ENCODE measurements at places on chromosomes 12 and 14.

- DNase-seq, result no peak
These were observed 45.8 kb downstream of the GNS start for GRCh38 chr12:64713376-64713775.

DNA sequence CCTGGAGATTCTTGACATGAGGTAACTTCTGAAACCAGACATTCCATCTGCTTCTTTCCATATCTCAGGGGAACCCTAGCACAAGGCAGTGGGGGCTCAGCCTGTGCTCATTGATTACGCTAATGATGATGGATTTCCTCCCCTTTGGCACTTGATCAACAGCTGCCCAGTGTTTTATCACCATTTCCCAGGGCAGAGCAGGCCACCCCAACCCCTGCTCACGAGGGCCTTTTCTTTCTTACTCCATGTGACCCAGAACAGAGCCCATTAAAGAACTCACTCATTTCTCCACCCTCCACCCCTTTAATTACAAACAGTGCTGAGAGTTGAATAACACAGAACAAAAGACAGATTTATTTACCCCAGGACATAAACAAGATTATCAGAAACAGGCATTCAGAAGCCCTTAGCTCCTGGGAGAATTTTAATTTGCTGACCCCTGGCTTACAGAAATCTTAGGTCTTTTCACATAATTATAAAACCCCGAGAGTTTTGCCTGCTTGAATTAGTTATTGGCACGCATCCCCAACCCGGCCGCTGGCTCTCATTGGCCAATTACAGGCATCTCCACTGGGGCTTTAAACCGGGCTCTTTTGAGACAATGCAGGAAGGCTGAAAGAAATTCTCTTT is 32.0 kb upstream of the CCDC60 start:
- no peak for DNase-seq

DNA sequence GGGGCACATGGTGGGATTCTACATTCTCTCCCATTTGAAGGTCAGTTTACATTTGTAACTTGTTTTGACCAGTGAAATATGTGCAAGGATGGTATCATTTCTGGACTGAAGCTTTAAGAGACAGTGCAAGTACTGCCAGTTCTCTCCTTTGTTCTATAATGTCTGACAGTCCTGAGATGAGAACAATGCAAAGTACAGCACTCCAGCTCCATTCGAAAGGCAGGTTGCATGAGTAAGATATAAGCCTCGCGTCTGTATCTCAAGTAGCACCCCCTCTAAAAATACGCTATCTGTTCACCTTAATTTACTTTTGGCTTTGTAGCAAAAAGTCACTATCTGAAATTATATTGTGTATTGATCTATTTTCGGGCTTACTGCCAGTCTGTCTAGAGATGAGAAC is 1122.2 kb upstream of the TMEM132C start:
- no peak for DNase-seq

- DNase-seq, result no peak
These were observed 23.2 kb upstream of the DCN start for GRCh38 chr12:91205811-91206210.

DNA sequence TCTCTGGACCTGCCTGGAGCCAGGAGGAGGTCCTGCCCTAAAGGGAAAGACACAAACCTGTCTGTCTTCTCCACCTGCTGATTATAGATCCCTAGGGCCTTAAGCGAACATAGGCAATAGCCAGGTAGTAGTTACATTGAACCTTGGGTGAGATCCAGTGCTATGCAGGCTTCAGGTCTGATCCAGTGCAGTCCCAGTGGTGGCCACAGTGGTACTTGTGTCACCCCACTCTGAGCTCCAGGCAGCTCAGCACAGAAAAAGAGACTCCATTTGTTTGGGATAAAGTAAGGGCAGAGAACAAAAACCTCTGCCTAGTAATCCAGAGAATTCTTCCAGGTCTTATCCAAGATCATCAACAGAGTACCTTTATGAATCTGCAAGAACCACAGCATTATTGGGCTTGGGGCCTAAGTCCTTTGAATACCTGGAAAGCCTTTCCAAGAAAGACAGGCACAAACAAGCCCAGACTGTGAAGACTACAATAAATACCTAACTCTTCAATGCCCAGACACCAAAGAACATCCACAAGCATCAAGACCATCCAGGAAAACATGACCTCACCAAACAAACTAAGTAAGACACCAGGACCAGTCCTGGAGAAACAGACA is 60.4 kb upstream of the KTN1 start:
- DNase-seq, result no peak

- no peak for DNase-seq
These were observed 8.7 kb upstream of the FGD4 start for GRCh38 chr12:32390572-32391219.

DNA sequence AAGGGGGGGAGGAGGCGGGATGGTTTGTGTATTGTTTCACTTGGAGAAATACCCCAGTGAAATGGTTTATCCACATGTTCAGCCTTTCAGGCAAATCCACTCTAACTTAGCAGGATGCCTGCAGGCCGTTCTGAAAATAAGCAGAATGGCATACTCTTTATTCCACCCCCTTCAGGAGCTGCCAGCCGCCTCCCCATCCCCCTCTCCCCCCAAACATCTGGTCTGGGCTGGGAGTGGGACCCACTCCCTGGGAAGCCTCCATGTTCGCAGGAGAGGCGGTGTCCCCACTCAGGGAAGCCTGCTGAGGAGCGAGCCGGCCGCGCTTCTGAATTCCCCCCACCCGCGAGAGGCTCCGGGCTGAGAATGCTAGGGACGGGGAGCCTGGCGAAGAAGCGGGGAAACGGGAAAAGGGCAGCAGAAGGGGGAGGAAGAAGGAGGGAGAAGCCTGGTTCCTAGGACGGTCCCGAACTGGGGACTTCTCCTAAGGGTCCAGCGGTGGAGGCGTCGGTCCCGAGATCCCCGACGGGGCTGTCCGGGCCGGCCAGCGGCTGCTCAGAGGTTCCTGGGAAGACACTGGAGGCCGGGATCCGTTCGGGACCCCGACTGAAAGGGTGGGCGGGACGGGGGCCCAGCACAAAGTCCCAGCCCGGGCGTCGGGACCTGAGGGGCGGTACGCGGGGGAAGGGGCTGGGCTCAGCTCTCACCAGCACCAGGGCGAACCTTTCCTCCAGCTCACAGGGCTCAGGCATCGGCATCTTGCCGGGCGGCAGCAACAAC is 666 bp downstream of the FMNL3 start:
- DNase-seq, result peak; percentile 32

- no peak for DNase-seq
These were observed 7.4 kb upstream of the TUBA1B start for GRCh38 chr12:49138587-49138986.

GRCh38 chr14:52791223-52792096 is at the start of gene GNPNAT1:
GNPNAT1 (minus strand) TSS chr14:52791607; CDS start chr14:52784650, 6,957 bp downstream.
- DNase-seq, result peak; percentile 76

DNA sequence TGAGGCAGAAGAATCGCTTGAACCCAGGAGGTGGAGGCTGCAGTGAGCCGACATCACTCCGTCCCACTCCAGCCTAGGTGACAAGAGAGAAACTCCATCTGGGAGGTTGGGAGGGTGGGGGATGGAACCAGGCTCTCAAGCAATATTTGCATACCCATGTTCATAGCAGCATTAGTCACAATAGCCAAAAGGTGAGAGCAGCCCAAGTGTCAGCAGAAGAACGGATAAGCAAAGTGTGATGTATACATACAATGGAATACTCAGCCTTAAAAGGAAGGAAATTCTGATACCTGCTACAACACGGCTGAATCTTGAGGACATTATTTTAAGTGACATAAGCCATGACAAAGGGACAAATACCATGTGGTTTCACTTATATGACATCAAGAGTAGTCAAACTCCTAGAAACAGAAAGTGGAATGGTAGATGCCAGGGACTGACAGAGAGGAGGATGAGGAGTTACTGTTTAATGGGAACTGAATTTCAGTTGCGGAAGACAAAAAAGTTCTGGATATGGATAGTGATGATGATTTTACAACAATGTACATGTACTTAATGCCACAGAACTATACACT is 11.6 kb downstream of the DAD1 start:
- DNase-seq, result no peak

DNA sequence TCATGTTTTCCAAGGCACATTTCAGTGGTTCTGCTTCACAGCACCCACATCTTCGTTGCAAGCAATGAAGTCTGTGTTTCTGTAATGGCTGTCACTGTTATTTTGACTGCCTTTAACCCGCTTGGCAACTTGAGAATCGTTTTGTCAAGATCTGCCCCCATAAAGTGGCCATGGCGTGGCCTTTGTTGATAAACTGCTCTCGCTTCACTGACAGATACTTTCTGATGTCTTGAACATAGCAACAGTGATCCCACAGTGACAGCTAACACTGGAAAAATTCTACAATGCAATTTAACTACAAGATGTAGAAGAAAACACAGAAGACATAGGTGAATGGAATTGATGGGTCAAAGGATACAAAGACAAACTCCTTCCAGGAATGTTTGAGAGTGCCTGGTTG is 184.2 kb downstream of the KLHL28 start:
- no peak for DNase-seq

DNA sequence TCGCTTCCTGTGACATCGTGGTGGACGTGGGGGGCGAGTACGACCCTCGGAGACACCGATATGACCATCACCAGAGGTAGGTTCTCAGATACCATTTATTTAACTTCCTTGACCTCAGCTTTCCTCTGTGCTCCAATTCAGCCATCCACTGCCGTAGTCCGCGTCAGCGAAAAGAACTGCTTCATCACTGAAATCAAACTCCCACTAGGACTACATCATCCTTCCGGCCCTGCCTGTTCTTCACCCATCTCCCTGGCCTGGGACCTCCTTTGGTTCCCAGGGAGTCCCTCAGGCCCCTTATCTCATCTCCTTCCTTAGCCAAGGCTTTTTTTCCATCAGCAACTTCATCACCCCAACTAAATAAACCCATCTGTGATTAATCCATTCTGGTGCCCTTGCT is 692 bp downstream of the MYG1 start:
- no peak for DNase-seq

DNA sequence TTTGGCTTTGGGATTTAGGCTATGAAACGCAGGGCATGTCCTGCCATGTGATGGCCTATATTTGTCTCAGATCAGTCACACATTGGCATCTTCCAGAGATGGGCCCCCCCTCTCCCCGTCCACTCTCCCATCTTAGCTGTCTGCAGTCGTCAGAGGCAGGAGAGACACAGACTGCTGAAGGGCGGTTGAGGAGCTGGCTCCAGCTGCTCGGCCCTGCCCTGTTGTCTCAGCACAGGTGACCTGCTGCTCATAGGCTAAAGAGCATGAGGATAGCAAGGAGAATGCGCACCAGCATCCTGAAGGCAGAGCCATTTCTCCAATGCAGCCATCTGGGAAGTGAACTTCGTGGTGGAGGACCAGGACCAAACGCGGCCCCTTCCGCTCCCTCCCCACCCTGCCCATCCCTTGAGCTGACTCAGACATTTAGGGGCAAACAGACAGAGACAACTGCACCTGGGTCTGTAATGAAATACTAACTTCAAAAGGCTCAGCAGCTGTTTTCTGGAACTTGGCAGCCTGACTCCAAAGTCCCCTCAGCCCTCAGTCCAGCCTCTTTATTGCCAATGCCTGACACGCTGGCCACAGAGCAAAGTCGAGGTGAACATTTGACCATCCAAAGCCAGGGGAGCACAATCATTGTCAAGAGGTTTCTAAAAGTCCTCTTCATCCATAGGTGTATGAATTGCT is 22.3 kb downstream of the FZD10 start:
- DNase-seq, result no peak

- DNase-seq, result no peak
These were observed 22.7 kb downstream of the GPR19 start for GRCh38 chr12:12673296-12673695.

DNA sequence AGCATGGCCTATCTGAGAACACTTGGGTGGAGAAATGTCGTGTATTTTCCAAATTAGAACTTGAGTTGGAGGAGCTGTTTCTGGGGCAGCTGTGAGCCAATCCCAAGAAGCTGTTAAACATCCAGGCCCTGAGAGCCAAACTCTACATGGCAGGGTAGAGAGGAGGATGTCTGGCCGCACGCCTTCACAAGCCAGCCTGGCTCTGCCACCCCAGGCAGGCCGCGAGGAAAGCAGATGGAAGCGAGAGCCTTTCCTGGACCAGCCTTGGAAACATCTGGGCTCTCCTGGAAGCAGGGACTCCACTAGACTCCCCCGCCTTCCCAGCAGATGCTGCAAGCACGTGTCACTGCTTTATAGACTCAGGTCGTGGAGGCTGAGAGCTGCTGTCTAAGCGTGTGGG is 312.8 kb upstream of the FKBP4 start:
- no peak for DNase-seq

DNA sequence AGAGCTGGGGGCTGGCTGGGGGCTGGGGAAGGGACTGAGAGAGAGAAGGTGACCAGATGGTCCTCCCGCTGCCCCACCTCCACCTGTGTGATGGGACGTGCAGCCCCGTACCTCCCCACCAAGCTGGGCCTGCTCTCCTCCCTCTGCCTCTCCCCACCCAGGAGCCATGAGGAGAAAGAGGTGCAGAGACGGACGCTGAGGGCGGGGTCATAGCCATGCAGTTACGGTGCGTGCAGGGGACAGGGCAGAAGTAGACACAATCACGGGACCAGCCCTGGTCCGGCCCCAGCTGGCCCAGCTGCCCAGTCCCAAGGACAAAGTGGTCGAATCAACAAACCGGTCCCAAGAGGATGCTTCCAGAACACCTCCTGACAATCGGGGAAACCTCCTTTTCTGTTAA is 33.2 kb downstream of the RFLNA start:
- no peak for DNase-seq

DNA sequence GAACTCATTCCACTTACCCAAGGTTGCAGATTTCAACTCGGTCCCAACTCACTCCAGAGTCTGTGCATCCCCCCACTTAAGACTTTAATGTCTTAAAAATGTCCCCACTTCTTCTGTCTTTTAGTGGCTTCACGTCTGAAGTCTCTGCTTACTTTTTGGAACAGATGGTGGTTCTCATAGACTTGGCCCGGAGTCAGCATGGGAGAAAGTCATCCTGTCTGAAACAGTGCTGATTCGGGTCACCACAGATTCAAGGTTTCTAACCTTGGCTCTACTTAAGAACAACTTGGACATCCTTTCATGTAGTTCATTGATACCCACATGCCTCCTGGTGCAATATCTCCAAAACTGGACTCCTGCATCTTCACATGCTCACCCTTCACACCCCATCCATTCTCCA is 26.0 kb downstream of the CHST11 start:
- DNase-seq, result no peak

DNA sequence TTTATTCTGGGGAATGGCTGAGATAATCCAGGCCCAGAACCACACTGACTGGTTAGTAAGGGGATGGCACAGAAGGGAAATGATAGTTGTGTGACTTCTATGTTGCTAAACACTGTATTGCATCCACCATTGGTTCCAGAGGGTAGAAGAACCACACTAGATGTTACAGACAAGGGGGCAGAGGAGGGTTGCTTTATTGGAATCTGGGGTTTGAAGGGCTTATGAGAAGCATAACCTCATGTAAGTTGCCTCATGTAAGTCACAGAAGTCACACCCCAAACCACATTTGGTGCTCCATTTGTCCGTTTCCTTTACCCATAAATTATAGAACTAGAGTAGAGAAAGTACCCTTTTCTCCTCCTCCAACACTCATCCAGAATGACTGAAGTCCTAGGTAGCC is 5.5 kb upstream of the PSMA6 start:
- DNase-seq, result no peak

- DNase-seq, result no peak
These were observed 54.8 kb downstream of the PPFIBP1 start for GRCh38 chr12:27578689-27579372.

- DNase-seq, result no peak
These were observed 257.1 kb downstream of the EFCAB11 start for GRCh38 chr14:89697281-89698060.

Measured in activated CD4-positive, CD25-positive, alpha-beta regulatory T cell (primary cell).